ENCODE measurements at places on chromosomes 16 and 17.
A peak's percentile ranks its signal among the peaks of the same experiment; 100 is the strongest.

DNA sequence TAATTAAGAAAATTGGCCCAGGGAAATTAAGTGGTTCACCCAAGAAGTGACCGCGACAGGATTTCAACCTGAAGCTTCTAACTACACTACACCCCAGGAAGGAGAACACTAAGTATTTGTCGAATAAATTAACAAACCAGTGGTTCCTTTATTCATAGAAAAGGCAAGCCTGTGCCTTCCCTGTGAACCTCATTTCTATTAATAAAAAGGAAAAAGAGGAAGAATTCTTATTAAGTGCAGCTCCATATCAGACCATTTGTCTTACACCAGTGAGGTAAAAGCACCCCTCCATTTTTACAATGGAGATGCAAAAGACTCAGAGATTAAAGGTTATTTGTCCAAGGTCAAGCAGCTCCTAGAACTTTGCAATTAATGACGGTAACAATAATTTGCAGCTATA lies 1.7 kb downstream of the COPS3 start:
- DNase-seq: no peak

DNA sequence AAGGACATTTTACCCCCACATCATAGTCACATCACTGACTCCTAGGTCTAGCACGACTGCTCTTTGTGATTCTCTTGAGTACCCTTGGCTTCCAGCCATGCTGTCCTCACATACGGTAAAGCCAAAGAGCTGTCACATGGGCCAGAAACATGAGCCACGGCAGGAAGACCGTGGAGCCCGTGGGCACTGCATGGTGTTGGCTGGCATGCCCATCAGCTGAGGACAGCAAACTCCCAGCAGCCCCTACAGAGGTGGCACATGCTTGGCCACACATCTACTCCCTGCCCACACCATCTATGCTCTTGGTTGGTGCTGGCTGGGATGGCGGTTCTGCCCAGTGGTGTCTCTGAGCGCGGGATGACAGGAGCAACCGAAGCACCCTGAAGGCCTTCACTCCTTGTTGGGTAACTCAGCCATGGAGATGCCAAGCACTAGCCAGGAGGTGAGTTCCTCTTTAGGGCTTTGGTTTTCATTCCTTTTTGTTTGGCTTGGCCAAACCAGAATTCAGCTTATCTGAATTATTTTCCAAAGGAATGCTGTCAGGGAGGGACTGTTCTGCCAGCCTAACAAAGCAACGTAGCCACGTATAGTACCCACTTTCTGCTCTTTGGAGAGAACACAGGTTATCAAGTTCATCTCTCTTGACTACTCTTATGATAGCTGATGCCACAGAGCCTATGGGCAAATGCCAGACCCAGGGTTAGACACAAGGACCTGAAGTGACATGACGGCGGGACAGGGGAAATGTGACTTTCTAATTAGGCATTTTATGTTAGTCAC lies 10.0 kb downstream of the TNFAIP1 start:
- no peak for DNase-seq

GRCh38 chr16:66832661-66833305 lies 2.0 kb upstream of the NAE1 start:
- DNase-seq: peak; percentile 28

- no peak for DNase-seq
Measured at GRCh38 chr16:89437991-89438390, 52.4 kb downstream of the ANKRD11 start.

- DNase-seq: no peak
Measured at GRCh38 chr17:53979991-53980390, 157.3 kb downstream of the KIF2B start.

DNA sequence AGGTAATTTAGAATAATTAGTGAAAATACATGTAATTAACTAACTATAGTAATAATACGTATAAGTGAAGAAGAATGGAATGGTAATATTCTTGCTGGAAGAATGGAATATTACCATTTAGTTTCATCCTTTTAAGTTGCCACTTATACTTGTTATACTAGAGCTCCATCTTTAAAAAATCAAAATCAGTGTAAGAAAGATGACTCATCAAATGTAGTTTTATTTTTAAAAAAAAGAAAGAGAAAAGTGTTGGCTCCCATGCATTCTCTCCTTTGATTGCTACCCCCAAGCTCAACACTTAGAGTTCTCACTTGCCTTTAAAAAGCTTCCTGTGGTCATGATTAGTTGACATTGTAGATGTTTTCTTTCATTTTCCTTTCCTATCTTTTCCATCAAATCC lies 82.4 kb upstream of the KIF2B start:
- DNase-seq: no peak

DNA sequence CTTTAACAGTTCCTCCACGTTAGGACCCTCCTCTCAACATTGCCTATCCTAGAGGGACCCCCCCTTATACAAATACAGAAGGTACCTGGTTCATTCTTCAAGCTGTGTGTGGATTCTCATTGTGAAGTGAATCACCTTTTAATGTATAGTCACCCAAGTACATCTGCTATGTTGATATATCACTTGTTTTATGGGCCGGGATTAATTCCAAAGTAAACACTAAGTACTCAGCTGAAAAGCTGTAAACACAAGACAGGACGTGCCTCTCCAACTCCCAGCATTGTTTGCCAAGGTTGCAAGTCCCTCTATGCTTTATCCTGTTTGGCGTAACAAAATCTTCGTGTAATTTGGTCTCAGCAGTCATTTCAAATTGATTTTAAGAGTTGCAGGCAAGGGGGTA lies 123.6 kb downstream of the RBFOX1 start:
- no peak for DNase-seq

DNA sequence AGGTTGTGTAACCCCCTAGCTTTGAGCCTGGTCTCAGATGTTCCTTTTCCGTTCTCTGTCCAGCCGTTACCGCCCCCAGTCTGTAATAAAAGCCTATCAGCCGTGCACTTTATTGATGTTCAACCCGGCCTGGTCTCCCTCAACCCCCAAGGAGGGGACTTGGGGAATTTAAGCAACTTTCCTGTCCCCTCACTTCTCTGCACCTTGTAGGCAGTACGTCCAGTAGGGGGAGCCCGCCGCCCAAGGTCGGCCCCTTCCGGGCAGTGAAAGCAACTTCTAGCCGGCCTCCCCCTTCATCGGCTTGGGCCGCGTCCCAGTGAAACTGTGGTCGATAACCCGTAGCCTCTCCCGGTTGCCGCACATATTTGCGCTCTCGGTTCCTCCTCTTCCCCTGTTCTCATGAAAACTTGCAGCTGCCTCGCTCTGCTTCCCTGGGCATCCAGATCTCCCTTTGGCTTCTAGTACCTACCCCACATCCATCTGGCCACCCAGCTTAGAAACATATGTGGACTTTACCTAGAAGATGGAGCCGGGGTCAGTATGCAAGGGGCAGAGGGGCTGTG lies 7.9 kb downstream of the PNPO start:
- DNase-seq: peak; percentile 85

DNA sequence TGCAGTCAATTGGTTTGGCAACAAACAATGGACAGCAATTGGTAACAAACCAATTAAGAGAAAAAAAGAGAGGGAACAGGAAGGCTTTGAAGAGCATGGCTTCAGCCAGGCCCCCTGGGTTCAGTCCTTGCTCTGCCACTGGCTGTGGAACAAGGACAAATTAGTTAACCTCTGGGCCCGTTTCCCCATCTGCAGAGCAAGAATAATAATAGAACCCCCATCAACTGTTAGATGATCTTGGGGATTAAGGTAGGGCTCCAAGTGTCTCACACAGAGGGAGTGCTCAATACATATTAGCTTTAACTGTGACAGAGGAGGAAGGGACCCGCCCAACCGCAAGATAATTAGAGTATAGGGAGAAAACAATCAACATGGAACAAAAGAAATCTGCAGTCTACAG lies 55.2 kb downstream of the PECAM1 start:
- DNase-seq: no peak

DNA sequence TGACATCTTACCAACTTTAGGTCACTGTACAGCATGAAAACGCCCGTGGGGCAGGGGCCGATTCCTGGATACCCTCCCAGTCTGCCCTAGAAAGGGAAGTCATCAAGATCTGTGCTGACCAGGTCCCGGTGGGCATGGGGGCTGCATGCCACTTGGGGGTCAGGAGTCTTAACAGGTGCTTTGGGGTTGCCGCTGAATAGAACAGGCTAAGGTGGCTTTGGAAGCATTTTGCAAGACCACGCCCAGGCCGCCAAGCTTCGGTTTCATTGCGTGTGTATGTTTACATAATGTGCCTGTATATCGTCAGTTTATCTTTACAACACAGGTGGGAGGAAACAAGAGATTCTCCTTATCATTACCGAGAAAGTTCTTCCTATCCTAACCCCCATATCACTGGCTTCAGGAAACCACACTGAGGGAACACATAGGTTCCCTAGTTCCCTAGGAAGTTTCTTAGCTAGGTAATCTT lies 13.3 kb upstream of the USP36 start:
- no peak for DNase-seq

DNA sequence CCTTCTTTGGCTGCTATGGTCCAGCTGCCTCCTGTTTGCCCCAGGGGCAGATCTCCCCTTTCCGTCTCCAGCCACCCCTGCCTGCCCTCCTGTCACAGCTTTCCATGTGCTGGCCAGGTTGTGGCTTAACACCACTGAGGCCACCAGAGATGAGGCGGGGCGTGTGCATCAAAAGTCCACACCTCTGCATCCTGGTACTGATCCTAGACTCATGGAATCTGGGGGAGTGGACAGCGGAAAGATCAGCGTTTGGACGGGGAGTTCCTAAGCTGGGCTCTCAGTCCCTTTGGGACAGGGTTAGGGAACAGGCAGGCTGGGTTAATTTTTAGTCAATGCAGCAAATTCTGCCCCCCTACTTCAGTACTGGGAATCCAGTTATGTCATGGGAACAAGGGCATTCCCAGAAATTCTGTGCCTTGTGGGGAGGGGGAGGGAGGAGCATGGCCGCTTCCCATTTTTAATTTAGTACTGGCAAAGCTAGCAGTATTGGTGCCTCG lies 3.9 kb downstream of the IGFBP4 start:
- no peak for DNase-seq

- no peak for DNase-seq
Measured at GRCh38 chr16:85126705-85127378, 14.6 kb upstream of the CIBAR2 start.

DNA sequence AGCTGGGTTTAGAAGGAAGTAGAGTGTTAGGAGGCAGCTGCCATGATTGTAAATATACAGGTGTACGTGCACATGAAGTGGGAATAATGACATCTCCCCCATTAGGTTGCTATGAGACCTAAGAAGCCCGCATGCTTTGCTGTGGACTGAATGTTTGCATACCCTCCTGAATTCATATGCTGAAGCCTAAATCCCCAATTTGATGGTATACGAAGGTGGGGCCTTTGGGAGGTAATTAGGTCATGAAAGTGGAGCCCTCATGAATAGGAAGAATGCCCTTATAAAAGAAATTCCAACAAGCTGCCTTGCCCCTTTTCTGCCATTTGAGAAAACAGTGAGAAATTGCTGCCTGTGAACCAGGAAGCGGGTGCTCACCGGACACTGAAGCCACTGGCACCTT lies 44.0 kb downstream of the CCDC182 start:
- DNase-seq: no peak

- DNase-seq: no peak
Measured at GRCh38 chr16:80084163-80084562, 456.6 kb upstream of the DYNLRB2 start.

- no peak for DNase-seq
Measured at GRCh38 chr16:85502357-85502756, 110.8 kb upstream of the GSE1 start.

GRCh38 chr16:47142486-47142820 lies 1.3 kb downstream of the NETO2 start:
- DNase-seq: peak; percentile 82

DNA sequence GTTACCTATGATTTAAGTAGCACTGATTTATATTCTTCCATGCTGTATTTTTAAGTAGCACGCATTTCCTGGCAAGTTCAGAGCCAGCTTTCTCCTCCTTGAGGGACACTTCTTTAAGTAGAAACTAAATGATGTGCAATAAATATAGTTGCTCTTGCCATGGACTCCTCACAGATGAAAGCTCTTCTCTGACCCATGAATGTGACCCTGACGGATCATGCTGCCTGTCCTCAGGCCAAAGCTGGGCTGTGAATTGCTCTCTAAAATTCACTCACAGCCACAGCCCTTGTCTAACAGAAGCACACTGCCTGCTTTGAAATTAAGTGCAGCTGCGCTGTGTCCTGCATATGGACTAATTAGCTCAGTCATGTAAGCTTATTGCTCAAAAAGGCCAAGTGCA lies 438.8 kb downstream of the PMP22 start:
- no peak for DNase-seq

- no peak for DNase-seq
Measured at GRCh38 chr16:66070140-66070917, 296.2 kb upstream of the CDH5 start.

DNA sequence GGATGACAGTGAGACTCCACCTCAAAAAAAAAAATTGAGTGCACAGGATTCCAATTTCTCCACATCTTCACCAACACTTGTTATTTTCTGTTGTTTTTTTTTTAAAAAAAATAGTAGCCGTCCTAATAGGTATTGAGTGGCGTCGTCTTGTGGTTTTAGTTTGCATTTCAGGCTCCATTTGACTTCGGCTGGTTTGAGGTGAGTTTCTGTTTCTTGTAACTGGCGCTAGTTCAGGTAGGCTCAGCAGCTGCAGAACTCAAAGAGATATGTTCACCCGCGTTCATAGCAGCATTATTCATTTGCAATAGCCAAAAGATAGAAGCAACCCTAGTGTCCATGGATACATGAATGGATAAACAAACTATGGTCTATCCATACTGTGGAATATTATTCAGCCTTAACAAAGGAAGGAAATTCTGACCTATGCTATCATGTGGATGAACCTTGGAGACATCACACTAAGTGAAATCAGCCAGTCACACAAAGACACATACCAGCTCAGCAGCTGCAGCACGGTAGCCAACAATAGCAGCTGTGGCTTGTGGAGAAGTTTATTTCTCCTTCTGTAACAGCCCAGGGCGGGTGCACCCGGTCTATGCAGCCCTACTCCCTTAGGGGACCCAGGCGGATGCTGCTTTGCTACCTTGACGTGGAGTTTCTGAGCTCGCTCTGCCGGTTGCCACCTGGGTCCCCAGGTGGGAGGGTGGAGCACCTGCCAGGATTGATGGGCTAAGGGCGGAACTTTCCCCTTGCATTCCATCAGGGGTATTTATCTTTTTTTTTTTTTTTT lies 44.9 kb downstream of the TMEM235 start:
- no peak for DNase-seq

- peak; percentile 60 for DNase-seq
Measured at GRCh38 chr16:68116256-68116867, 31.2 kb downstream of the NFATC3 start.

- peak; percentile 88 for DNase-seq
Measured at GRCh38 chr16:4052801-4053293, 63.4 kb downstream of the ADCY9 start.

DNA sequence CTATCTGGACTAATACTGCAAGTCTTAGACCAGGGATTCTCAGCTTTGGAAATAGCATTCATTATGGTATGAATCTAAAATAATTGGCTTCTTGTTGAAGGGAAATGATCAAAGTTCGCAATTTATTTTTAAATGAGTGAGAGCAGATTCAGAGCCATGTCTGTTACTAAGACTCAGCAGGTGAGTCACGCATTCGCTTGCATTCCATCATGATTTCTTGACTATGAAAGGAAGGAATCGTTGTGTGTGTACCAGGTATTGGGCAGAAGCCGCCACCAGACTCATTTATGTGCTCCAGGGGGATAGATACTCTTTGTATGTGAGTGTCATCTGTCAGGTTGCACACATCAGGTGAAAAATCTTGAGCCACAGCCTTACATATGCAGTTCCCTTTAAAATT lies 10.8 kb downstream of the GSG1L2 start:
- no peak for DNase-seq

GRCh38 chr17:62911114-62911513 lies 54.9 kb upstream of the TANC2 start:
- DNase-seq: no peak

All from NB4 (cell line).